NAMALWA (cell line): ENCODE measurements at places on chromosomes 7 and 10.

DNA sequence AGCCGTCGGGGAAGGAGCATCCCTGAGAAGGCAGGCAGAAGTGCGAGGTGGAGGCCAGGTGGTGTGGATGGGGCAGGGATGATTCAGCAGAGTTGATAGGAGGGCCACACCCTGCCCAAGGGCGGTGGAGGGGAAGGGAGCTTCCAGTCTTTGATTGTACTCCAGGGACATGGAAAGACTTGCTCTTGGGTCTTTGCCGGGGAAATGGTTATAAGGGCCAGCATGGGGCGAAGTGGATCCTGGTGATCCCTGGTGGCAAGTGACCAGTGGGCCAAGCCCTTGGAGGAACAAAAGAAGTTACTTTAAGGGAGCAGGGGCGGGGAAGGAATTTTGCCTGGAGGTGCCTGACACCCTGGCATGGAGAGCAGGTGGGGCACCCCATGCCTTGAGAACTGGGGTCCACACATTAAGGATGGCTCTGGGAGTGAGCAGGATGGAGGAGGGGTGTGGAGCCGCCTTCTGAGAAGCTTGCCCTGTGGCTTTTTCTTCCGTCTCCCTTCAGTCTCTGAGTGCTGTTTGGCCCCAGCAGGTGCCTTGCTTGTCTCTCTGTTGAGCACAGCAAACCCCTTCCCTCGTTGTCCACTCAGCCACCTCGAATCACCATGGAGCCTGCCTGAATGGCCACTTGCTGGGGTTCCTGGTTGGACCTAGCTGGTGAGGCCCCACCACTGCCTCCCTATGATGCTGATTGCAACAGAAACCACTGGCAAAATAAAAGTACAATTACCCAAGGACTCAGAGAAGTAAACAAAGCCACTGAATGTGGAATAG is 83.9 kb downstream of the RAMP3 start:
- no peak for DNase-seq

- no peak for DNase-seq
Measured at GRCh38 chr10:7618461-7618860, 48.3 kb downstream of the ITIH5 start.

- no peak for DNase-seq
Measured at GRCh38 chr10:22764639-22765038, 50.3 kb upstream of the PIP4K2A start.

DNA sequence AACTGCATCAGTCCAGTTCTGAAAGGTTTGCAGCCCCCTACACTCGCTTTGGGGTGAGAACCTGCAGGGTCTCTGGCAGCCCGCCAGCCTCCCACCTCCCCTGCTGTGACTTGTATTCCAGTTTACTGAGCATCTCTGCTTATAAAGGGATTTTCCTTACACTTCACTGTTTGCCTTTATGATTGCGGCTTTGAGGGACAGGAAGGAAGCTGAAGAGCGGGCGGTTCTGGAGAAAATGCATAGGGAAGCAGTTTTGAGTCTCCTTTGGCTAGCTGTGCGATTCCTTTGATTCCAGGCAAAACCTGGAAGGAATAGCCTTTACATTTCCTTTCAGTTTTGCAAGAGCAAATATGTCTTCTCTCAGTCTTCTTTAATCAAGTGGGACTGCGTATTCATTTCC is 65.0 kb upstream of the TRIM8 start:
- no peak for DNase-seq

DNA sequence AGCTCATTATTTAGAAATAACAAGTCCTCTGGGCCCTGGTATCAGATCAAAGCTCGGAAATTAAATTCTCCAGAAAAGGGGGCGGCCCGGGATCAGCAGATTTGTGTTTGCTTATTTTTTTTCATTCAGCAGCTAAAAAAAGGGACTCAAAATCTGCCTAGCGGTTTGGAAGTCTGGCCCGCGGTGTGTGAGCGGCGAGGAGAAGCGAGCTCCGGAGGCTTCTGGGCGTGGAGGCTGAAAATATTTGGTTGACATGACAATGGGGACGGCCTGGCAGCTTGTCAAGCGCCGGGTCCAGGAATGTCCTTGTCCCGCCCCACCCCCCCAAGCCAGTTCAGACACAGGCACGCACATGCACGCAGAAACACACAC is 43.4 kb downstream of the FOXL3 start:
- DNase-seq, result no peak

- DNase-seq, result no peak
Measured at GRCh38 chr7:108463613-108464012, 7.4 kb upstream of the NRCAM start.
